ENCODE measurements at places on chromosomes 13 and 19. TPM values are rescaled to one million over a fixed set of nuclear protein-coding genes. Genes with fewer than 3 reads are reported as not detected.

Gene TEKTIP1
- total RNA-seq, result not detected

Gene C19orf85
- total RNA-seq, result not detected

Gene KCNC3
- total RNA-seq, result 0.40 TPM

Gene NKPD1
- total RNA-seq, result 0.20 TPM

Gene CCDC70
- not detected for total RNA-seq

Gene WBP4
- 5.0 TPM for total RNA-seq

Gene ZSCAN5C
- not detected for total RNA-seq

GRCh38 chr13:110503979-110504499 is 57.5 kb downstream of the RAB20 start:
- no peak for DNase-seq

DNA sequence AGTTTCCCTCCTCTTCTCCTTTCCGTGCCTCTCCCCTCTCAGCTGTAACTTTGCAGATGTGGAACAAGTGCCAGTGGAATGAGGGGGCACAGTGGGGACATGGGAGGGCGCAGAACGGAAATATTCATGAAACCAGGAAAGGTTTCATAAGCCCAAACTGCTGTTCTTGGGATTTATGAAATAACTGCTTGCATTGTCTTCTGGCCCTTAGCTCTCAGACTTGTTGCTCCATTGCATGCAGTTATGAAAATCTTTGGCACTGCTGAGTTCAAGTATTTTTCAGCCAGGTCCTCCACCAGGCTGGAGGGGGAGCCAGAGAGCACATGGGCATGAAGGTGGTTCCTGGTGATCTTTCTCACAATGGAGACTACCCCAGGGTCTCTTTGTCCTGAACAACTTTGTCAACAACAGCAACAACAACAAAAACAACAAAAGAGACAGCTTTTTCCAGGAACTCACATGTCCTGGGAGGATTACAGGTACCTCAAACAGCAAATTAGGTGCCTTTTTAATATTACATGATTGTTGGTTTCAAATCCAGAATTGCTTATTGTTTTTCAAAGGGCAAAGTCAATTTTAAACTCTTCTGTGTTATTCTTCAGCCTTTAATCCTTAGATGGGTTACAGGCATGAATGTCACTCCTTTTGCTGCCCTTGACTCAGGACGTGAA is 1.5 kb downstream of the RGCC start:
- DNase-seq, result peak; percentile 53

GRCh38 chr19:1001538-1002166 is 1.4 kb downstream of the GRIN3B start:
- DNase-seq, result peak; percentile 47

DNA sequence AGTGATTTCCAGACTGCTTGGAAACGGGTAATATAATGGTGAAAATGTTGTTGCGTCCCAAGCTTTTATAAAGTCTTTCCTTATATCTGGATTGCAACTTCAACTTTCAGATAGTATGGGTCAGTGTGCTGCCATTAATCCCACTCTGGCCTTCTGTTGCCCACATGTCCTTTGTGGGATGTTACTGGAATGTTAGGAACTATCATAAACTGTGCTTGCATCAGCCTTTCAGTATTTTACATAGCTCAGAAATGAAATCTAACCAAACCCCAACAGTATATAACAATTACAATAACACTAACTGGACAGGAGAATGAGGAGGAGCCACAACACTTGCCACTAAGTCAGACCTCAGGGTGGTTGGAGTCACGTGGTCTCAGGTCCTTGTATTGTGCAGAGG is 78.9 kb downstream of the LNX2 start:
- DNase-seq, result no peak

- DNase-seq, result no peak
Observed at GRCh38 chr13:98939660-98940191, 38.1 kb downstream of the DOCK9 start.

DNA sequence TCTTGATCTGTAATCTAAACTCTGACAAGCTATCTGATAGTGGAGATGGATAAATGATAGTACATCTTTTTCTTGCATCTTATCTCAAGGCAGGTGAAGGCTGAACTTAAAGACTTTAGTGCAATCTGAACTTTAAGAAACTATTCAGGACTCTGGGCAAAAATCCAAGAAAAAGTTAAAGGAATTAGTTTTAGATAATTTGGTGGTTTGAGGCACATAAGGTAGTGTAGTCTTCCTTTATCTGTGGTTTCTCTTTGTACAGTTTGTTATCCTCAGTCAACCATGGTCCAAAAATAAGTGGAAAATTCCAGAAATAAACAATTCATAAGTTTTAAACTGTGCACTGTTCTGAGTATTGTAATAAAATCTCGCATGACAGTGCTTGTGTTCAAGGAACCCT is 172.9 kb downstream of the UGGT2 start:
- no peak for DNase-seq

GRCh38 chr19:54281007-54281728 is at the start of gene LILRB2:
TSS of gene LILRB2 (minus strand) at chr19:54281110. CDS start at chr19:54280496, 614 bp downstream.
- no peak for DNase-seq

GRCh38 chr13:94313321-94313910 is 166.1 kb downstream of the DCT start:
- no peak for DNase-seq

DNA sequence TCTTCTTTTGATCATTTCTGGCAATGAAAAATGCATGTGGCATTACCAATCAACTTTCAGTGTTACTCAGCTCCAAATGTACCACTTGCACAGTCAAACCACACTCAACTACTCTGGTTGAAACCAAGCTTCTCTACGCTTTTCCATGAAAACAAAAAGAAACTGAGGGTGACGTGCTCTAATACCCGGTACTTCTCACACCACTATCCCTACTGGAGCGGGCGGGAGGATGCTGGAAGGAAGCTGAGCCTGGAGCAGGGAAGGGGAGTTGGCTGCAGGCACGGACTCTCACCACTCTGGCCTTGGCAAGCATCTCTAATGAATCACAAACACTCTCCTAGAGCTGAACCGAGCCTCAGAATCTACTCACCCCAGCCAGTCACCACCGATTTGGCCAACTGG is 48.2 kb downstream of the STK24 start:
- peak; percentile 74 for DNase-seq

DNA sequence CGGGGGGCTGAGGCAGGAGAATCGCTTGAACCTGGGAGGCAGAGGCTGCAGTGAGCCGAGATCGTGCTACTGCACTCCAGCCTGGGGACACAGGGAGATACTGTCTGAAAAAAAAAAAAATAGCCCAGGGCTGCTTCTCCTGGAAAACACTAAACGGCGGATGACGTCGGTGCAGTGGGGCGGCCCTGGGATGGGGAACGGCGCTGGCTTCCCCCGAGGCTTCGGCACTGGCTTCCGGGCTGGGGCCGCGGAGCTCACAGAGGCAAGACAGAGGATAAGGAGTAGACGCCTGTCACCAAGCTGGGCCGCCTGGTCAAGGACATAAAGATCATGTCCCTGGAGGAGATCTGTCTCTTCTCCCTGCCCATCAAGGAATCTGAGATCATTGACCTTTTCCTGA is 5.0 kb downstream of the PRSS57 start:
- DNase-seq, result no peak

- DNase-seq, result peak; percentile 23
Observed at GRCh38 chr13:36815062-36815461, 4.0 kb upstream of the RFXAP start.

DNA sequence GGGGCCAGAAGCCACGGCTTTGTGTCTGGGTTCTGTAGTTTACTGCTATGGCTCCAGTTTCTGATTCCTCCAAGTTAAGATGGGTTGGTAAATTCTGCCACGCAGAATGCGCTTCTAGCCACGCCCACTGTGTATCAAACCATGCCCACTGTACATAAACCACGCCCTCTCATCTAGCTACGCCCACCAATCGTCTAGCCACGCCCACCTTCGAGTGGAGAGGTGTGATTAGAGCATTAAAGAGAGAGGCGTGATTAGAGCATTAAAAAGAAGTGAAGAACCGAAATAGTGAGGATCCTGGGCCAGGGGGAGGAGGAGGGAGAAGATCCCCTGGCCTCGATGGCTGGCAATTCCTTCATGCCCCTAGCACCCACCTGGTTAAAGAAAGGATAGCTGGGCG is 43.7 kb upstream of the ADGRE5 start:
- peak; percentile 55 for DNase-seq

GRCh38 chr13:20714563-20715329 is 11.2 kb downstream of the IL17D start:
- peak; percentile 64 for DNase-seq

DNA sequence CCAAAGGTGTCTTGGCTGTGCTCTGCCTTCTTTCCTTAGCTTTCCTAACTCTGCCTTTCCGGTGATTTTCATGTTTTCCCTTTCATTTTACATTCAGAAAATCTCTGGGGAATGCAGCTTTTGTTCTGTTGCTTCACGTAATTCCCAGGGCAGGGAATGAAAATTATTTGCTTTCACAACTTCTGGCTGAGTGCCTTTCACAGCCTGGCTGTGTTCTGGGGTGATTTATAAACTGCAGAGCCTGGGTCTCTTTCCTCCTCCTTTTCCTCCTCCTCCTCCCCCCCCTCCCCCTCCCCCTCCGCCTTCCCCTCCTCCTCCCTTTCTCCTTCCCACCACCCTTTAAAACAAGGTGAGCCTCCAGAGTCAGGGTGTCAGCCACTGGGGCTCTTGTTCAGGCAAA is 84.3 kb downstream of the RNASEH2B start:
- no peak for DNase-seq

DNA sequence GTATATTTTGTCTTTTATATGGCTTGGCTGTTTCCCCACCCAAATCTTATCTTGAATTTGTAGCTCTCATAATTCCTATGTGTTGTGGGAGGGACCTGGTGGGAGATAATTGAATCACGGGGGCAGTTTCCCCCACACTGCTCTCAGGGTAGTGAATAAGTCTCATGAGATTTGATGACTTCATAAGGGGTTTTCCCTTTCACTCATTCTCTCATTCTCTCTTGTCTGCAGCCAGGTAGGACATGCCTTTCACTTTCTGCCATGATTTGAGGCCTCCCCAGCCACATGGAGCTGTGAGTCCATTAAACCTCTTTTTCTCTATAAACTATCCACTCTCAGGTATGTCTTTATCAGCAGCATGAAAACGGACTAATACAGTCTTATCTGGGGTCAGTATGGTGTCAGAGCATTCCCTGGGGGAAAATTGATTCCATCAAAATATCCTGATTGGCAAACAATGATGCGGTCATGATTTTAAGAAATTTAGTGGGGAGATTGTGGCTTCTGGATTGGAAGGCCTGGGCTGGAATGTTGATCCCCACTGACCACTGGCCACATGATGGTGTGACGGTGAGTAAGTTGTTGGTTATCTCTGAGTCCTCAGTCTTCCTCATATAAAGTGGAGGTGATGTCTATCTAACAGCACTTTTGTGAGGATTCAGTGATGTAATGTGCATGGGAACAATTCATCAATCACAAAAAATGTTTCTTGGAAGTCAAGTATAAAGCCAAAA is 27.5 kb upstream of the ANKRD10 start:
- DNase-seq, result no peak

DNA sequence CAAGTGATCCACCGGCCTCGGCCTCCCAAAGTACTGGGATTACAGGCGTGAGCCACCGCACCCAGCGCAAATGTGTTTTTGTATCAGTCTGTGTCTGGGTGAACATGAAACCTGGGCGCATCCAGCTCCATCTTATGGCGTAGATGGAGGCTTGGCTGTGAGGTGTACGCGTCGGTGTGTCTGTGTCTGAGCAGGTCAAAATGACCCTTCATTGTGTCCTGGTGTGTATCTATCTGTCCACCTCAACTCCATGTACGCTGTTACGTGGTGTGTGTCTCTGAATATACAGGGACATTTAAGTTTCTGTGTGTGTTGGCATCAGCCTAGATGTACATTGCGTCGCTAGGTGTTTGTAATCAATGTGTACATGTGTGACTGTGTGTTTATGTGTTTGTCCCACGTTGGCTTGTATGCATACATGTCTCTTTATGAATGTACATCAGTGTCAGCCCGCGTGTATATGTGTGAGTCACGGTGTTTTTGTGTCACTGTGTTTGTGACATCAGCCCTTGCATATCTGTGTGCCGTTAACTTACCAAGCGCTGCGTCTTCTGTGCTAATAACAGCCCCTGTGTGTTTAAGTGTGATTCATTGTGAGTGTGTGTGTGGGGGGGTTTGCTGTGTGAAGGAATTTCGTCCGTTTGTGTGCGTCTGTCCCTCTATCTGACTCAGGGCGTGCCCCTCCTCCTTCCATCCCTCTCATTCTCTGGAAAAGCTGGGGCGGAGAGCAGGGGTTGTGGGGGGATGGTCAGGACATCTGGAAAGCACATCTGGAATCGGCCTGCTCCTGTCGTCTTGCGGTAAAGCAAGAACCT is 6.4 kb downstream of the AXL start:
- peak; percentile 64 for DNase-seq

- no peak for DNase-seq
Observed at GRCh38 chr13:35190241-35190640, 248.2 kb downstream of the NBEA start.

DNA sequence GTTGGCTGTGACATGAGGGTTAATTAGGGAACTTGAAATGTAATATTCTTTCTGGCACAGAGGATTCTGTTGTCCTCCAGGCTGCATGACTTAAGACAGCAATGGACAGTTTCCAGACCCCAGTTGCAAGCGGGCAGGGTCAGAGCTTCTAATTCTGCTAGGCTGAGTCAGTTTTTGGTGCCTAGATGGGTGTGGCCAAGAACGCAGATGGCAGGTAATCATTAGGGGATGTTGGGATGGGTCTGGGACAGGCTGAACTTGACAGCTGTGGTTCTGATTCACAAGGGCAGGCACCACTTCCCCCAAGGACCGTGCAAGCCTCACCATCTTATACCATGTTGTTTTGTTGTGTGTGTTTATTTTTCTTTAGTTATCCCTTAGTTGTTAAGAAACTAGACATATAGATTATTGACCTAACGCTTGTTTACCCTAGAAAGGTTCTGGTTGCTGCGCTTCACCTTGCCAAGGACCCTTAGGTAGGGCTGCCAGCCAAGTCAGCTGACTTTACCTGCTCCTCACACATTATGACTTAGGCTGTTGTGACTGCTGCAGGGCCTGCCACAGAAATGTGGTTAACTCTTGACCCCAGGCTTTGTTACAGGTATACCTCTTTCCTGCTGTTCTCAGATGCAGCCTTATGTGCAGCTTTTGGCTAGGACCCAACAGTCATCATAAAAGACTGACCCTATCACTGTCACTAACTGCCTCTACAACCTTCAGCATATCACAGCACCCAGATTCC is 117.7 kb upstream of the KLF12 start:
- no peak for DNase-seq

DNA sequence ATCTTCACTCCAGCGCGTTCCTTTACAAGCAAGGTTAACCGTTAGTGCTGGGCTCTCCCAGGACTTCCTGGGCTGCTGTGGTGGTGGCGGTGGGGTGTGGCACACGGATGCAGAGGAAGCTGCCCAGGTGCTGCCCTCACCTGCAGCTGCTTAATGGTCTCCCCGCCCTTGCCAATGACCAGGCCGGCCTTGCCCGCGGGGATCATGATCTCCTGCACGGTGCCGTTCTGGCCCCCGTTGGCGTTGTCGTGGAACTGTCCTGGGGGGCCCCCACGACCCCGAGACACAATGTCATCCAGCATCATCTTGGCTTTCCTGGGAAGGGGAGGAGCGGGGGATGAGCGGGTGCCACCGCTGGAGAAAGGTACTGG is 6.1 kb downstream of the KHSRP start:
- DNase-seq, result no peak

DNA sequence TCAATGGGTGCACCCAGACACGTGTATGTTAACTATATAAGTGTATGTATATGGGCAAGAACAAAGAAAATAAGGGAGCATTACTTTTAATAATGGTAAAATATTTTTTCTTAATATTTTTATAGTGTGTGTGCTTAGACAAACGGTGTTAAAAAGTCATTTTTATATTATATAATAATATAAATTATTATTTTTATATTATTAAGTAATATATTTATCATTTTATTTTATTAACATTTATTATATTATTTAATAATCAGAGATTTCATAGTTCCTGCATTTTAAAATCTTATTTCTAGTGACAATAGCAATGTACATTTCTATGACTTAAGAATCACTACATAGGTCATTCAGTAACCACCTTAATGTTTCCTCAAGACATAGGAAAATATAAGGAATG is 184.4 kb downstream of the SLITRK5 start:
- DNase-seq, result no peak

Measured in lung microvascular endothelial cell (primary cell).